ENCODE measurements at places on chromosomes 13 and 19.

DNA sequence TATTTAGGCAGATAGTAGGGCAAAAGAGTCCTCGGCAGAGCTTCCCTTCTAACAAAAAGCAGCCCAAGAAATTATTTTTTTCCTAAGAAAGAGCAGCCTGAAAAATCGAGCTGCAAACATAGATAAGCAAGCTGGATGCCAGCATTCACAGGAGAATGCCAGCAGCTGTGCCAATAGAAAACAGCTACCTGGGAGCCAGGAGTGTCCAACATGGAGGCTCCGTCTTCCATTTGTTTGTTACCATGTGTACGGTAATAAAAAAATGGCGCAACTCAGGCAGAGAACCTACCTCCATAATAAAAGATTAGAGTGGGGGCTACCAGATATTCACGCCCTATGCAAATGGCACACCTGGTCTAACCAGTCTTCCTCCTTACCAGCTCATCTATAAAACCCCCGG, 77.6 kb upstream of the IPO5 start:
- DNase-seq: no peak

DNA sequence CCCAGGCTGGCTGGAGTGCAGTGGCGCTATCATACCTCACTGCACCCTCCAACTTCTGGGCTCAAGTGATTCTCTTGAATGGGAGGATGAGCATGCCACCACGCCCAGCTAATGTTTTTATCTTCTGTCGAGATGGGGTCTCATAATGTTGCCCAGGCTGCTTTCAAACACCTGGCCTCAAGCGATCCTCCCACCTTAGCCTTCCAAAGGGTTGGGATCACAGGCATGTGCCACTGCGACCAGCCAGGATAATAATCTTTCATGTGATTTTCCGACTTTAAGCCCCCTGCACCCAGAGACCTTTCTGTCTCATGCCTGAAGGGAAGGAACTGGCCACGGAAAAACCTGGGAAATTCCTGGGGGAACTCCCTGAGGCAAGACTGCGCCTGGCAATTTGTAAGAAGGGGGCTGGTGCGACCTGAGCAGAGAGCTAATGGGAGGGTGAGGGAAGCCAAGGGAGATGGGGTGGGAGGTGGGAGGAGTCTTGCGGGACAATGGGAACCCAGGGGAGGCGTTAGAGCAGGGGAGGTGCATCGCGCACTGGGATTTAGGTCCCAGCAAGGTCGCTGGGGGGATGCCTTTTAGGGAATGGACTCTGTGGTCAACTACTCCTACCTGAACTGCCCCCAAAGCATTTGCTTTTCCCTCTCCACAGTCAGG, 1.2 kb upstream of the CCDC124 start:
- DNase-seq: peak; percentile 75

- no peak for DNase-seq
Observed at GRCh38 chr13:59445812-59446211, 717.9 kb downstream of the DIAPH3 start.

- no peak for DNase-seq
Observed at GRCh38 chr19:56751078-56751489, 79.5 kb upstream of the ZNF835 start.

DNA sequence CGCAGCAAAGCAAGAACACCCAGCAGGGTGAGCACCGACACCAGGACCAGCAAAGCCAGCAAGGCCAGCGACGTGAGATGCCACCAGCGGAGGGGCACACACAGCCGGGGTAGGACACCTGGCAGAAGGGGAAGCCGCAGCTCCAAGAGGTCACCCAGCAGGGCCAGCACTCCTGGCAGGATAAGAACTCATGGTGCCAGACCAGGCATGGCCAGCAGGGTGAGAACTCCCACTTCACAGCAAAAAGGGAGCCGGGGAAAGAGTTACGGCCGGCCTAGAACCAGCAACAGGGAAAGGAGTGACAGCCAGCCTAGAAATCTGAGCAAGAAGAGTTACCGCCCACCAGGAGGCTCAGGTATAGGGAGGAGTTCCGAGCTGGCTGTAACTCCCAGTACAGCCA, 486 bp downstream of the SRRM5 start:
- DNase-seq: no peak

GRCh38 chr19:35207391-35207871, 21.1 kb downstream of the FAM187B start:
- no peak for DNase-seq

DNA sequence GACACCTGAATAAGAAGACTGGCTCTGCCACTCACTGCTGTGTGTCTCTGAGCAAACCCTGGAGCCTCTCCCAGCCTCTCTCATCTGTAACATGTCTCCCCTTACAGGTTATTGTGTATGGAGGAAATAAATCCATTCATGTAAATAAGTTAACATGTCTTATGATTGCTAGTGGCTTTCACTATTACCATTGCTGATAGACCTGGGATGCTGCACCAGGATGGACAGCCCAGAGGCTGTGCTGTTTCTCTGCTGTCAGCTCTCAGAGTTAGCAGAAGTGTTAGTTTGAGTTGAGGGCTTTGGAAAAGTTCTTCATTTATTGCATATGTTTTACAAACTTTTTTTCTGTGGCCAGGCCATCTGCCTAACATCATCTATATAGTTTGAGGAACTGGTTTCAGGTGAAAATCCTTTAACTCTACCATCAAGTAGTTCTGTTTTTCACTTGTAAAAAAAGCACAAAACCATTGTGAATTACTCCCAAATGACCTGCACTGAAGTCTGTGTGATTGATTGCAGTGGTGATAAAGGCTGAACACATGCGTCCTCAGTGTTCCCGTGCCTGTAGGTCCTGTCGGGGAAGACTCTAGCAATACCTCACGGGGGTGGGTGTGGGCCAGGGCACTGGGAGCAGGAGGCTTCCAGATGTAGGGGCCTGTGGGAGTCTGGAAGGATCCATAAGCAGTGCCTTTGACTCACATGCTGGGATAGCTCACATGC, 24.6 kb downstream of the MPHOSPH8 start:
- DNase-seq: no peak

- no peak for DNase-seq
Observed at GRCh38 chr13:21059641-21060337, 1.6 kb downstream of the LATS2 start.

DNA sequence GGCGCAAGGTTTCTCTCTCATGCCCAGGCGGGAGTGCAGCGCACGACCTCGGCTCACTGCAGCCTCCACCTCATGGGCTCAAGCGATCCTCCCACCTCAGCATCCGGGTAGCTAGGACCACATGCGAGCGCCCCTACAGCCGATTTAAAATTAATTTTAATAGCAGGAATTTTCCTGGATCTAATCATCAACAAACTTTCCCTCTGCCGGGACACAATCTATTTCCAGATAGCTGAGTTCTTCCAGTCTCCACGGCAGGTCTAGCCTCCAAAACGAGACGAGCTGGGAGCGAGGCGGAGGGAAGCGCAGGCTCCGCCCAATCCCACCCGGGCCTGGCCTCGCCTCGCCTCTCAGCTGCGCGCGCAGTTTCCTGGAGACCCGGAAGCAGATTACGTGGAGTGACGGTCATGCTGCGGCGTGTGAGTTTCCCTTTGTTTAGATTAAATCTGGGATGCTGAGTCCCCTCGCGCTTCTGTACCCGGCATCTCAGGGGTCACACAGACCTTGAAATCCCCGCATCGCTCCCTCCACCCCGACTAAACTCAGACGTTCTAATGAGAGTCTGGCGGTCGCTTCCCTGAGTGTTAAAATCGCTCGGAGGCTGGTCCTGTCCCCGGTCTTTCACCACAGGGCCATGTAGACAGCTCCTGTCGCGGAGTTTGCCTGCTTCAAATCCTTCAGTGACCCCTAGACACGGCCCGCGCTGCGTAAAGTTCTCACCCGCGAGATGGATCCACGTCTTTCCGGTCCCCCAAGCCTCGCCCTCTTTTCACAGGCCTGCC, at the start of gene ZNF880:
TSS of gene ZNF880 (plus strand) at position 365 of the 782 bp plus-strand sequence. CDS start at position 408, 43 bp downstream.
- peak; percentile 69 for DNase-seq

GRCh38 chr19:31408460-31409124, 59.4 kb upstream of the TSHZ3 start:
- no peak for DNase-seq

- DNase-seq: no peak
Observed at GRCh38 chr19:1411255-1412191, 4.1 kb downstream of the DAZAP1 start.

DNA sequence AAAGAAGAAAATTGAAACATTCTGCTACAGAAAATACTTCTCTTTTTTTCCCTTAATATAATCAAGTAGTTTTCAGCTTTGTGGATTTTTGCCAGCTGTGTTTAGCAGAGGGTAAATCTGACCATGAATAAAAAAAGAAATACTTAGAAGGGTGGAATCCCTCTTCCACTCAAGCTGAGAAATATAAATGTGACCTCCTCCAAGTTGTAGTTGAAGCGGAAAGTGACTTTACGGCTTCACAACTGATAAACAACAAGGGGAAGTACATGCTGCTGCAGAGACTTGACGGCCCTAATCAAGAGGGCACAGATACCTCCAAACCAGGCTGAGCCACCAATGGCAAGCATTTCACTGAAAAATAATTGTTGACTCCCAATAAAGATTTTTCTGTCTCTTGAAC, 785.0 kb downstream of the SLITRK5 start:
- no peak for DNase-seq

DNA sequence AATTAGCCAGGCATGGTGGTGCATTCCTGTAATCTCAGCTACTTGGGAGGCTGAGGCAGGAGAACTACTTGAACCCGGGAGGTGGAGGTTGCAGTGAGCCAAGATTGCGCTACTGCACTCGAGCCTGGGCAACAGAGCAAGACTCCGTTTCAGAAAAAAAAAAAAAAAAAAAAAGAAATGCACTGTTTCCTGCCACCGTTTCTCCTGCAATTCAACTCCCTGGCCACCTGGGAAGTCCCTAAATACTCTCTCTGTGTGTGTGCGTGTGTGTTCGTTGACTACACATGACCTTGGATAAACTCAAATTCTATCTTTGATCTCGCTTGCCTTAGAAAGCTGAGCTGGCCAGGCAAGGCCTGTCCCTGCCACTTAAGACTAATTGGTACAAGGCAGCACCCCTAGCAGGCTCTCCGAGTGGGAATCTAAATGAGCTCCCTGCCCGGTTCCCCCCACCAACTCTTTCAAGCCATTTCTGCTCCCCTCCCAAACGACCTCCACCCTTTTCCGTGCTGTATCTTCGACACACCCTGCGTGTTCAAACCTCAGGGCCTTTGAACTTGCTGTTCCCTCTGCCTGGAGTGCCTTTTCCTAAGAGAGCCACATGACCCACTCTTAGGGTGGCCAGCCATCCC, 5.2 kb upstream of the BCAT2 start:
- DNase-seq: no peak

DNA sequence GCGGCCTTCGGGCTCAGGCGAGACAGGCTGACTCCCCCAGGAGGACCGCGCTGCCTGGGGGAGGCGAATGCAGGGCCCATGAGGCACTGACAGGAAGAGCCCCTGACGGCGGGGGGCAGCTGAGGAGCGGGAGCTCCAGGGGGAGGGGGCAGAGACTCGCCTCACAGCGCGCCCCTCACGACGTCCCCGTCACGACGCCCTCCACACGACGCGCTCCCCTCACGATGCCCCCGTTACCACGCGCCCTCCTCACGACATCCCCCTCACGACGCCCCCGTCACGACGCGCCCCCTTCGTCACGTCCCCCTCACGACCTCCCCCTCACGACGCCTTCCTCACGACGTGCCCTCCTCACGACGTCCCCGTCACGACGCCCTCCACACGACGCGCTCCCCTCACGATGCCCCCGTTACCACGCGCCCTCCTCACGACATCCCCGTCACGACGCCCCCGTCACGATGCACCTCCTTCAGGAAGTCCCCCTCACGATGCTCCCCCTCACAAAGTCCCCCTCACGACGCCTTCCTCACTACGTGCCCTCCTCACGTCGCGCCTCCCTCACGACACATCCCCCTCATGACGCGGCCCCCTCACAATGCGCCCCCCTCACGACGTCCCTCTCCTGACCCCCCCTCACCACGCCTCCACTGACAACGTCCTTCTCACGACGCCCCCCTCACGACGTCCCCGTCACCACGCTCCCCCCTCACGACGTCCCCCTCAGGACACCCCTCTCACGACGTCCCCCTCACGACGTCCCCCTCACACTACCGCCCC, 99.6 kb downstream of the ING1 start:
- no peak for DNase-seq

- DNase-seq: no peak
Observed at GRCh38 chr13:110418944-110419343, 111.9 kb downstream of the COL4A2 start.

- DNase-seq: no peak
Observed at GRCh38 chr13:20799726-20800416, 26.1 kb upstream of the EEF1AKMT1 start.

DNA sequence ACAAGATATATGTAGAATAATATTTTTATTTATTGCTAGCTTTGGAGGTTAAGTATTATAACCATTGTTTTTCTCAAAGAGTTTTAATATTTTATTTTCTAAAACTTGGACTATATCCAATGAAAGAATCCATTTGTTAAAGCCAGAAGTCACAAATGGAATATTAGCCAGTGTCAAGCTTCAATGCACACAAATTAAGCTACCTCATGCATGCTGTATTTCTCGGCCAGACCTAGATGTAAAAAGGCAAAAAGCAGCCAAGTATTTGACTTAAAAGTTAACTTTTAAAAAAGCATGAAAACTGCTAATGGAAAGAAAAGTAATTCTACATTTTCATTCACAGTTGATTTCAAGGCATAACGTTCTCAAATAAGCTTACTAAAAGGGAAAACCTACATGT, 160.0 kb upstream of the ATXN8OS start:
- DNase-seq: no peak

DNA sequence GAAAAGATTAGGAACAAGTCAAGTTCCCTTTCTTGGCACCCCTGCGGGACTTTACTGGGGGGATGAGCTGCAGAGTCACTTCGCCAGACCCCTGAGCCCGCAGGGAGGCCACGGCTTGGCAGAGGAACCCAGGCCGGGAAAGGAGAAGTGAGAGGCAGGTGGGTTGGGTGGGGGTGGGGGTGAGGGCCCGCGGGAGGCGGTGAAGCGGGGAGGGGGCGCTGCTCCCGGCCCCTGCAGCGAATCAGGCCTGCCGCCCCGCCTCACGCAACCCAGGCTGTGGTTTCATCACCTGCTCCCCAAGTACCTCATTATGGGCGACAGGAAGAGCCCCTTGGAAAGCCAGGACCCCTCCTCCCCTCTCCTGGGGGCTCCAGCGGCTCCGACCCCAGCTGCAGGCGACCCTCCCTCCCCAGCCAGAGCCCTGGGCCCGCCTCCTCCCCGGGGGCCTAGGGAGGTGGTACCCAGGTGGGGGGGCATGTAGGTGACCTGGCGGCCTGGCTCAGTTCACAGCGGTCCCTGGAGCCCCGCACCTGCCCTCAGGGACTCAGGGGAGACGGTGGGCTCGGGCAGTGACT, 9.5 kb downstream of the MEF2B start:
- peak; percentile 76 for DNase-seq

GRCh38 chr13:106533101-106533942, 2.1 kb downstream of the EFNB2 start:
- DNase-seq: no peak

DNA sequence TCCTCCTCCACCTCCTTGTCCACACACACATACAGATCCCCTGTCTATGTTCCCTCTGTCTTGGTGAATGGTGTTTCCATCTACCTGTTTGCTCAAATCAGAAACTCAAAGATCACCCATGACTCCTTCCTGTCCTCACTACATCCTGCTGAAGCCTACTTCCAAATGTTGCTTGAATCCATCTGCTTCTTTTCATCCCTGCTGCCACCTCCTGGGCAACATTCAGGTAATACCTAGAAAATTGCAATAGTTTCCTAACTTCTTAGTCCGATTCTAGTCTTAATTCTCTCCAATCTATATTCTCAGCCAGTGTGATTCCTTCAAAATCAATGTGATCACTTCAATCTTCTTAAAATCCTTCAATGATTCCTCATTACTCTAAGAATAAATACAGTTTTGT, 155.5 kb upstream of the STARD13 start:
- DNase-seq: no peak

All from H1 (cell line).